ENCODE measurements at places on chromosomes 7 and 10. TPM values are rescaled to one million over a fixed set of nuclear protein-coding genes. Genes with fewer than 3 reads are reported as not detected.

GBX1 gene
- total RNA-seq, result not detected

OR2A5 gene
- not detected for total RNA-seq

MOGAT3 gene
- total RNA-seq, result not detected

FGL2 gene
- 0.63 TPM for total RNA-seq

TWIST1 gene
- not detected for total RNA-seq

RAMP3 gene
- total RNA-seq, result 8.1 TPM

Measured in parietal lobe (tissue), 2 donors.